M059J (cell line): ENCODE measurements at places on chromosomes 3 and 15.

GRCh38 chr15:99442252-99442897 is 123.4 kb upstream of the MEF2A start:
- DNase-seq, result peak; percentile 86

- DNase-seq, result peak; percentile 67
Observed at GRCh38 chr3:128787256-128788253, 61.6 kb downstream of the RAB7A start.

DNA sequence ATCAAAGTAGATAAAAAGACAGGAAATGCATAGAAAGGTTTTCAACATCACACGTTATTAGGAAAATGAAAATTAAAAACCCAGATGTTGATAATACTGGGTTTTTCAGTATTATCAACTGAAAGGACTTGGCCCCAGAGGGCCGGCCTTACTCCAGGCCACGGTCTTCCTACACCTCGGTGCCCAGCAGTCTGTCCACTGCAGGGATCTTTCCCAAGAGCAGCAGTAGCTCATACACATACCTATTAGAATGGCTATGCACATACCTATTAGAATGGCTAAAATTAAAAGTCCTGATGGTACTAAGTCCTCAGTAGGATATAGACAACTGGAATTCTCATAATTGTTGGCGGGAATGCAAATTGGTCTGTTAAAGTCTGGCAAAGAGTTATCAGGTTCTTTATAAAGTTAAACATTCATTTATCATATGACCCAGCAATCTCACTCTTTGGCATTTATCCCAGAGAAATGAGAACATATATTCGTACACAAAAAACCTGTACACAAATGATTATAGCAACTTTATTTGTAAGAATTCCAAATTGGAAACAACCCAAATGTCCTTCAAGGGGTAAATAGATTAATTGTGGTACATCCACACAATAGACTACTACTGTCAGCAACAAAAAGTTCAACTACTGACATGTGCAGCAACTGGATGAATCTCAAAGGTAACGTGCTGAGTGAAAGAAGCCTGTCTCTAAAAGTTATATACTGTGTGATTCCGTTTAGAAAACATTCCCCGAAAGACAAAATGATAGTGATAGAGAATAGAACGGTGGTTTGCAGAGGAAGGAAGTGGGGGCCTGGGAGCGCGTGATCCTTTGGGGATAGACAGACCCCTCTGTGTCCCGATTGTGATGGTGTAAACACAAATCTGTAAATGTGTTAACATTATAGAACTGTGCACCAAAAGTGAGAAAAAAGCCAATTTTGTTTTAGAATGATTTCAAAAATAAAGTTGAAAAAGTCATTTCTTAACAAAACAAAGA is 62.3 kb downstream of the MCTP2 start:
- DNase-seq, result no peak

DNA sequence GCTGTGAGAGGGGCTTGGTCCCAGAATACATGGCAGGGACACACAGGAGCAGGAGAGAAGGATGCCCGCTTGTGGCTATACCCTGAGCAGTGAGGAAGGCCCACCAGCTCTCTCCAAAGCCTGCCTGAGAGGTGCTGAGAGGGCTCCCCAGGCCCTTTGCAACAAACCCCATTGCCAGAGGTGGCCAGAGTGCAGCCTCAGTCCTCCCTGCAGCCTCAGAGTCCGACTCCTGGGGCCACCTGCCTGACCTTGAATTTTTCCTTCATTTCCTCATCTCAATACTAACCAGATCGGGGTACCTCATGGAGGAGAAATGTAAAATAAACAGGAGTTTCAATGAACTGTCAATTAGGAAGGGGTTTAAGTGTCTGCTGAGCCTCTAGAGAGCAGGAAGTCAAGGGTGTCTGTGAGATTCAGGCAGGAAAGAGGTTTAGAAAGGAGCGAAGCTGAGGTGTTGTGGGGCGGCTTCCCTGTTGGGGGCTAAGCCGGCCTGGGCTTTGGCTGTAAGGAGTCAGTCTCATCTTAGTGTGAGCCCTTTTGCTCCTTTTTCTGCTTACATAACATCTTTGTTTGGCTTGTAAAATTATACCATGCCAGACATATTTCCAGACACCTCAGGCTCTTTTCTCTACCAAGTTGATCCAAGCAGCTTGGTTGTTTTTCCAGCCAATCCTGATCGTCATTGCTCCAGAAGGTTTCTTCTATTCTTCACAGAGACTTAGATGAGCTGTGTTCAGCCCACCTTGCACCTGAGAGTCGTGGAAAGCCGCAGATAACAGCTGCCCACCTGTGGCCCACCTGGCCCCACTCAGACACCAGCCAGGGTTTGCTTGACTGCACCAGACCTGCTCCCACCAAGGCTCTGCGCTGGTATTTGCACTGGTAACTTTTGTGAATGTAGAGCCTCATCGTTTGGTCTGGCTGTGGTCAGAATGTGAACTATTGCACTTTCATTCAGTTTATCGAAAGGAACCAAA is 36.7 kb downstream of the CMTM7 start:
- DNase-seq, result no peak

GRCh38 chr3:152235709-152236298 is 32.9 kb upstream of the MBNL1 start:
- peak; percentile 84 for DNase-seq

DNA sequence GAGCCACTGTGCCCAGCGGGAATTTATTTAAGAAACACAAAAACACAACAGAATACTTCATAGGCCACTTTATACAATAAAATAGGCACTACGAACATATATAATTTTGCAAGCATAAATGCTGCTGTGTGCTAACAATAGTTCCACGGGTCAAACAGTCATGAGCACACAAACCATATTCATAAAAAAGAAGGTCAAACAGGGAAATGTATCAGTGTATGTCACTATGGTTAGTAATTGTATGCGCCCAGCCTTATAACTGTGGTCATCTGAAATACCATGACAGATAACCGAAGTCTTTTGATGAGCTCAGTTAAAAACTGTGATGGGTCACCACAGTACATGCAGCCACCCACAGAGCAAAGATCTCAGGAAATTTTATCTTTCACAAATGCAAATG is 38.1 kb upstream of the NR2C2 start:
- DNase-seq, result no peak

DNA sequence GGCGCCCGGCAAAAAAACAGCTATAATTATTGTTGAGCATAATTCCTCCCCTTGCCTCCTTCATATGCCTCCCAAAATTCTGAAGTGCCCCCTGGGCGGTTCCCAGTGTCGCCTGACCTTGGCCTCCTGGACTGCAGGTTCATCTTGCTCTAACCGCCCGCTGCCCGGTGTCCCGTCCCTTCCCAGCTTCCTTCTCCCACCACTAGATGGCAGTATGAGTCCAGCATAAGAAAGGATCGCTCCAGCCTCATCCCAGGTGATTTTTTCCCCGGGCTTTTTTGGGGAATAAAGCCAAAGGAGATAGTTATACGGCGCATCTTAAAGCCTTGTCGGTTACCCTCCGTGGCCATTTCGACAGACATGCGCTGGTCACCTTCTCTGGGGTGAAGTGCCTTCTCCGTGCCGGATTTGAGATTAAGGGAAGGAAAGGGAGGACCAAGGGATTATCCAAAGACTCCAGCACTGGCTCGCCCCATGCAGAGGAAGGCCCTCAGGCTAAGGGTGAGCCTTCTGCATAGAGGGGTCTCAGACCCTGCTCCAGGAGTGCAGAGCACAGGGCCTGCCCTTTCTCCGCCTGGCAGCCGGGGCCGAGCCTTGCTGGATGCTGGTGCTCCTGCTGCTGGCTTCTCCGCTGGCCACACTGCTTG is 45.8 kb upstream of the TRA2B start:
- DNase-seq, result peak; percentile 76

DNA sequence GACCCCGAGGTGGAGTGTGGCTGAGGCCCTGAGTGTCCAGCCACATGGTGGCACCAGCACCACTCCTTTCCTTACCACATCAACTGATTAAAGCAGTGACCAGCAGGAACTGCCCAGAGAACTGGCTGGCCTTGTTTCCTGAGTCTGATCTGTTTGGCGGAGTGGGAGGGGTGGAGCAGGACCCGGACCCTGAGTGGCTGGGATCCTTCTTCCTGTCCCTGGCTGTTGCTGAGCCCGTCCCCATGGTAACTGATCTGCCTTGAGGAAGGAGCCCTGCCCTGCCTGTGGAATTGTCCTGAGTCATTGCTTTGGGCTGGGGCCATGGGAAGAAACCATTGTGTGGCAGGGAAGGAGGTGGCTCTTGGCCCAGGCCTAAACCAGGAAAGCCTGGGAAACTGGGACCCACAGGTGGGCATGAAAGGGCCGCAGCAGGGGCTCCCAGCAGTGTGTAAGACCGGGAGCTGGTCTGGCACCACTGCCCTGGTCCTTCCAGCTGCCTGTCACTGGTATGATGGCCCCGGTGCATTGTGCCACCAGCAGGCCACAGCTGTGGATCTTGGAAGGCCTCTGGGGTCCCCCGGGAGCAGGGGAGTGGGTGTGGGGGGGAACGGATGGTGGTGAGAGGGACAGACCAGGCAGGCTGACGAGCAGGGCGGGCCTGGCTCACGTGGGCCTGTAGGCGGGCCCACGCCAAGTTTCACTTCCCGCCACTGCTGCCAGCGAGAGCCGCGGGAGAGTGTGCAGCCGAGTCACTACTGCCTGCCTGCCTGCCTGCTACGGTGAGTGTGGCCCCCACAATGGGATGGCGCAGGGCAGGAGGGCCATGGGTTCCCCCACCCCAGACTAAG is 19.2 kb downstream of the ATRIP start:
- DNase-seq, result peak; percentile 100

- no peak for DNase-seq
Observed at GRCh38 chr3:172334671-172335207, 113.5 kb downstream of the GHSR start.

- peak; percentile 48 for DNase-seq
Observed at GRCh38 chr15:77483425-77484140, 62.9 kb downstream of the HMG20A start.

GRCh38 chr3:78725703-78726246 is 1042.0 kb downstream of the ROBO1 start:
- no peak for DNase-seq

DNA sequence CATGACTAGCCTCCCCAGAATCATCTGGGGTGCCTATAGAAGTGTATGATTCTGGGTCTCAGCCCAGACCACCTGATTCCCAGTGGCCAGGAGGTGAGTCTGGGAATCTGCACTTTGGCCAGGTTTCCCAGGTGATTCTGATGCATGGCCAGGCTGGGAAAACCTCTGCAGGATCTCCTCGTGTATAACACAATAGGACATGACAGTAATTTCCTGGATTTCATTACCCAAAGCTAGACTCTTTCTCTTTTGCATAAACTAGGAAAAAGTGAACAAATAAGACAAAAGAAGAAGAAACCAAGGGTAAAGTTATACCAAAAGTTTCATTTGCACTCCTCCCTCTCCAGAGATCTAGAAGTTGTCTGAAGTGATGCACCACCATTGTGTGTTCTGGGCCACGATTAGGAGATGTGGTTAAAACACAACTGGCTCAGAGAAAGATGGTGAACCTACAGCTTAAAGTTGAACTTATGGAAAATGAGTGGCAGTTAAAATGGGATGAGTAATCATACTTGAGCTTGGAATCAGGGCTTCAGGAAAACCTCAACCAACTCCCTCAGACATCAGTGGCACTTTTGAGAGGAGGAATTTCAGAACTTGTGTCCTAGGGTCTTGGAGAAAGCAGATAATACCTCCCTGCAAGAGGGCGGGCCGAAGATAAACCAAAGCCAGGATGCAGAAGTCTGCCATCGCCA is 109.2 kb upstream of the LRTM1 start:
- DNase-seq, result no peak

- no peak for DNase-seq
Observed at GRCh38 chr15:70465812-70466211, 297.5 kb downstream of the UACA start.

DNA sequence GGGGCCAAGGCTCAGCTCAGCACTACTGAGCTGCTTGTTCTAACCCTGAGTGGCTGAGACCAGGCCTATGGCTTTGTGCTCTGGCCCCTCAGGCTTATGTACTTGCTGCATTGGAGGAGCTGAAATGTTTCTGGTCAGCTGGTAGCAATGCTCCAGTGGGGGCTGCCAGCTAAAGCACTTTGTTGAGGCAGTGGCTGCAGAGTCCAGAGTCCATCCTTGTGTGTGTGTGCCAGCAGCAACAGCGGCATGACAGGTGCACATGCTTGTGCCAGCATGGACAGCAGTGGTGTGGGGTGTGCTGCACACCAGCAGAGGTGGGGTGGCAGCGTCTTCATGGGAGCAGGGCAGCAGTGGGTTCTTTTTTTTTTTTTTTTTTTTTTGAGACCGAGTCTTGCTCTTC is 169.1 kb downstream of the VPS8 start:
- no peak for DNase-seq

DNA sequence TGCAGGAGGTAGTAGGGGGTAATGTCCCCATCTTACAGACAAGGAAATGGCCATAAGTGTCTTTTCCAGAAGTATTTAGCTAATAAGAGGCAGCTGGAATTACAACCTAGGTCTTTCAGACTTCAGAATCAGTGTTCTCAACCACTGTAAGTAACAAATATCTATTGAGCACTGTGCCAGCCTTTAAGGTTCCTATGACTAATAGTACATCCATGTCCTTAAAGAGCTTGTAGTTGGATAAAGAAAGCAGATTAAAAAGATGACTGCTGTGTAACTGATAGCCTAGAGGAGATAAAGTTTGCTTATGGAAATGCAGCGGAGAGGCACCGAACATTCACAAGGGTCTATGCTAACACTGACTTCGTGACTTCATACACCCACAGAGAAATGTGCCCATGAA is 136.0 kb downstream of the KCNMB2 start:
- DNase-seq, result peak; percentile 48

DNA sequence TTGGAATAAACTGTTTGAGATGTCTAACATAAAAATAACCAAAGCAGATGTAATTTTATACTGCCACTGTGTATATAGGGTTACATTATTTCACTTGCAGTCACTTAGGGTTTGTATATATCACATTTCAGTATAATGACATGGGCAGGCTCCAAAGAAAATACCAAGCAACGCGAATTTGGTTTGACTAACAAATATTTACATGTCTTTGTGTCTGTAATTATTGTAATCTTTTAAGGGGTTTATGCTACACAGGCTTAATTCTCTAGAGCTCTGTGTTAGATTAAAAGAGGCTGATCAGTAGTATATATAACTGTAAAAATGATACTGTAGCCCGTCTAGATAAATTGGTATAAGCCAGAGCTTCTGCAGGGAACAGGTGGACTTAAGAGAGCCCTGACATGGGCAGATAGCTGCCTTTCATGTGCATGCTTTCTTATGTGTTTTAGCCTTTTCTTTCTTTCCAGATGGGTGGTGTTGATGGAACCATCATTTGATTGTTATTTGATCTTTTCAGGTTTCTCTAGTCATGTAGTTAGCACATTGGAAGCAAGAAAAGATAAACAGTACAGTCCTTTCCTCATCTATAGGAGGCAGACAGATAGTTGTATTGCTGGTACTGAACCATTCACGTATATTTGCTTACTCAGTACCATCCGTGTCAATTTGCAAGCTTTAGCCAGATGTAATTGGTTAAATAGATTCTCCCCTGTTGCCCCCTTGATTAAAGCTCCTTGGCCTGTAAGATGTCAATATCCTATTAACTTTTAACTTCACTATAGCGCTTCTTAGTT is 86.1 kb downstream of the GALK2 start:
- peak; percentile 15 for DNase-seq

GRCh38 chr3:126040386-126040785 is 43.5 kb downstream of the SLC41A3 start:
- DNase-seq, result no peak
